T-cell (primary cell): ENCODE measurements at places on chromosomes 1 and 21.

- DNase-seq: no peak
These were observed 54.5 kb downstream of the UTP25 start for GRCh38 chr1:209882286-209882685.

- no peak for DNase-seq
These were observed 3.8 kb upstream of the FAM20B start for GRCh38 chr1:179021873-179022272.

- DNase-seq: no peak
These were observed 3.8 kb downstream of the ARV1 start for GRCh38 chr1:230982696-230983095.

DNA sequence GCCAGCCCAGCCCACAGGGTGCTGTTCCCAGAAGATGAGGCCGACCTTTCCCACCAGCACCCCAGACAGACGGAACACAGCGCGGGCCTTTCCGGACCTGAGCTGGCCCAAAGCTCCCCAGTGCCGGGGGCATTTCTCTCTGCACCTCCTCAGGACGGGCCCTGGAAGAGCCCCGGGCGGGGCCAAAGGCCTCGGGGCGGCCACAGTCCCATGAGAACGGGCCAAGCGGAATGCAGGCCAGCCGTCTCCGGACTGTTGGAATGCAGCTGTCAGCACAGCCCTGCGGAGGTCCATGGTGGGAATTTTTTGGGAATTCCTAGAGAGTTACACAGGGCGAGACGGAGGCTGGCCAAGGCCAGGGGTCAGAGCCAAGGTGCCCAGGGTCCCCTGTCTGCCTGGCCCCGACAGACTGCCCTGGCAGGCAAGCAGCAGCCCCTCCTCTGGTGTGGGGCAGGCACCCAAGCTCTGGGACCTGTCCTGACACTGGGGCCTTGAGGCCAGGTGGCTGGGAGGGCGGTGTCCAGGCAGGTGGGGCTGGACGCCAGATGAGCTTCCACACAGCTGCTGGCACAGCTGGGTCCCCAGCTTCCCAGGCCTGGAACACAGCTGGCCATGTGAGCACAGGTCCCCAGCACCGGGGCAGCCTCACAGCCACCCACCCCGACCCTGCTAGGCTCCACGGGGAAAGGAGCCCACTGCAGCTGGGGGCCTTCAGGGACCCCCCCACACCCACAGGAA lies 63.0 kb downstream of the MEGF6 start:
- DNase-seq: no peak

DNA sequence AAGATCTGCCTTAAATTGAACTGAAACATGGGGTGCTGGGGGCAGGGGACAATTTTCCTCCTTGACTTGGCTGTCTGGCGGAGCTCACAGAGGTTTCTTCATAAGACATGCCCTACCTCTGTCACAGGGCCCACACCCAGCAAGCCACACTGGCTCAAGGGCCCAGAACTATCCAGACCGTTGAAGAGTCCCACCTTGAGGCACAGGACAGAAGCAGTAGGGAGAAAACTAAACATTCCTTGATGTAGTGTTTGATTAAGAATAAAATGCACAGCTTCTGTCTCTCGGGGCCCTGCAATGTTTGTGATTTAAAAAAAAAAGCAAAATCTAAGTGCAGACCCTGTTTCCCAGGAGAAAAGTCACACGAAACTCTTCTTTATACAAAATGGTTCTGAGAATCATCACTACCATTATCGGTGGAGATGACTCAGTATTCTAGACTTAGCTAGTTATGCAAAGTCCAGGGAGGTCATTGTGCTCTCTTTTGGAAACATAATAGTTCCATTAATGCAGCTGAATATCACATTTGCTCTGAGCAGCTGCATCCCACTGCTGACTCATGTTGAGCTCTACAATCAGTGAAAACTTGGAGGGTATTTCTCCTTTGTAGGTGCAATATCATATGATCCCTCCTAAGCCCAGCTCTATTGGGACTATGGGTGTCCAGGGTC lies 53.6 kb upstream of the DIRAS3 start:
- no peak for DNase-seq

DNA sequence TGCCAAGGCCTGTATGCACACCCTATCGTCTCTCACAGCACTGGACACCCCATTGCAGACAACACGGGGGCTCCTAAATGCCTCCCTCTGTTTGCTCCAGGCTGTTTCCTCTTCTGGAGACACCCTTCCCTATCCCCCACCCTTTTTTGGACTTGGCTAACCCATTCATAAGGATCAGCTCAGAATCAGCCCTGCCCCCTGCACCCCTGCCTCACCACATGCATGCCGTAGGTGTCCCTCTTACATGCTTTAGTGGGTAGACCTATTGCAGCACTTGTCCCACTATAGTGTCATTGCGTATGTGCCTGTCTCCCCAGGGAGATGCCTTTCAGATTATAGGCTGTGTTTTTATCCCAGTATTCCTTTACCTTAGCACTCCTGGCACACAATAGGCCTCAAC lies 30.9 kb downstream of the OPTC start:
- DNase-seq: no peak

DNA sequence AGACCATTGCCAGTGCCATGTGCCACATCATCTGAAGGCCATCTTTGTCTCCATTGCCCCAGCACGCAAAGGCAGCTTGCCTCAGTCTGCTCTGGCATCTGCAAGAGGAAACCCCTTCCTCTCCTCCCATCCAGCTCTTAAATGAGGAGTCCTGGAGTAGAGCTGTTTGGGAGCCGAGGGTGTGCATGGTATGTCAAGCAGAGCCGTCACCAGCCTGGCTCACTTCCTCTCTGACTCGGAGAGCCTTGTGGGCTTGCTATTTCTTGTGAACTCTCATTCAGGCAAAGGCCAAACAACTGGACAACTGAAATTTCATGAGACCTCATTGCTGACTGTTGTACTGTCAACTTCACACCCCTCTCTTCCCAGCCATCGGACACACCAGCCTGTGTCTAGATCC lies 143.9 kb downstream of the SIPA1L2 start:
- no peak for DNase-seq

- DNase-seq: no peak
These were observed 233.2 kb upstream of the NR5A2 start for GRCh38 chr1:199794105-199794863.

- no peak for DNase-seq
These were observed 41.0 kb downstream of the CDC42 start for GRCh38 chr1:22093513-22093912.

- no peak for DNase-seq
These were observed 11.9 kb upstream of the RIPPLY3 start for GRCh38 chr21:36994501-36995158.

DNA sequence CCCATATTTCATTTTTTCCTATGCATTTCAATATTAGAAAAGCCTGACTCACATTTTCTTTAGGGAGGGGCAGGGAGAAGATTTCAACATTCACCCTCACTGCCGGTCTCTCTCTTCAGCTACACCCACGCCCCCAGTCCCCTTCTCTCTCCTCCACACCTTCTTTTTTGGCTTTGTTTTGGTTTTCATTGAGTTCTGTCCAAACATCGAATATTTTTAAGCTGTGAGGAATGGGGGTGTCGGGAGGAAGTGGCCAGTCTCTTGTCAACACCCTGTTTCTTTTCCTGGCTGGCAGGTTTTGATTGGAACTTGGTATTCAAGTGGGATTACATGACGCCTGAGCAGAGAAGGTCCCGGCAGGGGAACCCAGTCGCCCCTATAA lies 177.3 kb downstream of the PGBD5 start:
- no peak for DNase-seq

- no peak for DNase-seq
These were observed 244.6 kb upstream of the DMRTA2 start for GRCh38 chr1:50667710-50668356.

DNA sequence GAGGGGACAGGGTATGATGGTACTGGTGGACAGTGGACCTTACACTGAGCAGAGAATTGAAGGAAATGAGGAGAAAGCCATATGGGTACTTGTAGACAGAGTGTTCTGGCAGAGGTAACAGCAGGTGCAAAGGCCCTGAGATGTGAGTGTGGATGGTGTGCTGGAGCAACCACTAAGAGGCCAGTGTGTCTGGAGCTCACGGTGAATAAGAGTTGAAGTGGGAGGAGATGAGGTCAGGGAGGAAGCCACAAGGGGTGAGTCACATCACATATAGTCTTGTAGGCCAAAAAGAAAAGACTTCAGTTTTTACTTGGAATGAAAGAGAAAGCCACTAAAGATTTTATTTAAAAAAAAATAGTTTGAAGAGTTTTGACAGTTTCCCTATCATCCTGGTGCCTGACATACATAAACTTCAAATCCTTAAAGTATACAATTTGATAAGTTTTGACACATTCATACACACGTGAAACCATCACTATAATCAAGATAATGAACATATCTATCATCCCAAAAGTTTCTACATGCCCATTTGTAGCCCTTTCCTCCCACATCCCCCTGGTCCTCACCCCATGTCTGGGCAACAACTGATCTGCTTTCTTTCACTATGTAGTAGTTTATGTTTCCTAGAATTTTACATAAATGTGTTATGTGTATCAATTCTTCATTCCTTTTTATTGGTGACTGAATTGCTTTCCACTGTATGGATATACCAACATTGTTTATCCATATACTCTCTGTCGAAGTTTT lies 148.4 kb downstream of the GPATCH2 start:
- DNase-seq: no peak

- DNase-seq: no peak
These were observed 106.6 kb upstream of the VAV3 start for GRCh38 chr1:108071601-108072000.

DNA sequence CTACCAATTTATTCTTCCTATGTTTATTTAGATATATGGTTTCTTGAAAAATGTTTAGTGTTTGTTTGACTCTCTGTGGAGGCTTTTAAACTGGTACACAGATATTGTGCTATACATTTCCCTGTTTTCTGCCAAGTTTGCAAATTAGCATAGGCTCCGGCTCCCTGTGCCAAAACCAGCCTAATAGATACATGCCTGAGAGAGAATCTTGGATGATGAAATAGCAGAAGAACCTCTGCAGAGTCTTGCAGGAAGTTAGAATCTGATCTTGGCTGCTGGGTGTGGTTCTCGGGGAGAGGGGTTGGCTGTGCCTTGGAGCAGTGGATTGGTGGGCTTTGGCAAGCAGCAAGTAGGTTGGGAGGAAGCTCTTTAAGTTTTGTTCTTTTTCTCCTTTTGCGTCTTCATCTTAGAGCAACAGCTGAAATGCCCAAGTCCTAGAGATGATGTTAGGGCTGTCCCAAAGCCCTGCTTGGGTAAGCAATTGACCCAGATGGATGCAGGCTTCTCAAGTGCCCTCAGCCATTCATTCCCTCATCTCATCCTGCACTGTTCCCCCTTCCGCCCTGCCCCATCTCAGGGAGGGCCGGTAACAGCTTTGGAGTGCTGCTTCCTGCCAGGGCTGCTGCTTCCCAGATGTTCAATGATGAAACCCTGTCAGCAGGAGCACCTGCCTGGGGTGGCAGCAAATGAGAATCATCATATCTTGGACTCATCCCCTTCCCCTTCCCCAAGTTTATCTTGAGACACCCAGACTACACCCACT lies 9.3 kb downstream of the PLA2G2A start:
- no peak for DNase-seq

- DNase-seq: no peak
These were observed 144.8 kb upstream of the VANGL1 start for GRCh38 chr1:115496904-115497527.

GRCh38 chr1:47495176-47495713 lies 57.4 kb downstream of the FOXD2 start:
- no peak for DNase-seq

DNA sequence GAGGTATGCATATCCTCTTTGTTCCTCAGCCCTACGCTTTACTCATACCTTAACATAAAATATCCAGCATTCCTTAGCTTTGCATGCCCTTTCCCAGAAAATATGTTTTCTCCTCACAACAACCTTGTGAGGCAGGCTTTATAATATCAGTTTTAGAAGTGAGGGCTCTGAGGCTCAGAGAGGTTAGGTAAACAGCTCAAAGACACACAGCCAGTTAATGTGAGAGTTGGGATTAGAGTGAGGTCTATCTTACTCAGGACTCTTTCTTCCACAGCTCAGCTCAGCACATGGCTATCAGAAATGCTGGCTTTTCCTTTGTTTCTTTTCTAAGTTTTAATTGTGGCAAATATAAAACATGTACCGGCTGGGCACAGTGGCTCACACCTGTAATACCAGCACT lies 27.9 kb downstream of the CSF1 start:
- DNase-seq: no peak

- peak; percentile 23 for DNase-seq
These were observed at the start of gene BMP8B for GRCh38 chr1:39788758-39789570. Gene BMP8B, minus strand, starts transcription at chr1:39788865. Its CDS starts 380 bp downstream, at chr1:39788485.

DNA sequence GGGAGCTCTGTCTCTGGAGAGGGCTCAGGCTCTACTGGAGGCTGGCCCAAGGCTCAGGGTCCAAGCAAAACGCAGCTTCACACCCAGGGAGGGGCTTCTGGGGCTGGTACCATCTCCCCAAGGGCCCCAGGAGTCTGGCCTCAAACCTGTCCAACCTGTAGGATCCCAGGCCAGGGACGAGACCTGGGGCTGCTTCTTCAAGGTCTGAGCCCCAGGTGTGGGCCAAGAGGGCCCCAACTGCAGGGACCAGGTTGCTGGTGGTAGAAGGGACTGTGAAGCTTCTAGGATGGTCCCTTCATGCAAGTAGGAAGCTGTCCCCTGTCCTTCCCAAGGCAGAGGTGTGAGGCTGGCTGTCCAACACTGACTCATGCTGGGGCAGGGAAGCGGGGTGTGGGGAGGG lies 7.8 kb upstream of the MMEL1 start:
- no peak for DNase-seq

DNA sequence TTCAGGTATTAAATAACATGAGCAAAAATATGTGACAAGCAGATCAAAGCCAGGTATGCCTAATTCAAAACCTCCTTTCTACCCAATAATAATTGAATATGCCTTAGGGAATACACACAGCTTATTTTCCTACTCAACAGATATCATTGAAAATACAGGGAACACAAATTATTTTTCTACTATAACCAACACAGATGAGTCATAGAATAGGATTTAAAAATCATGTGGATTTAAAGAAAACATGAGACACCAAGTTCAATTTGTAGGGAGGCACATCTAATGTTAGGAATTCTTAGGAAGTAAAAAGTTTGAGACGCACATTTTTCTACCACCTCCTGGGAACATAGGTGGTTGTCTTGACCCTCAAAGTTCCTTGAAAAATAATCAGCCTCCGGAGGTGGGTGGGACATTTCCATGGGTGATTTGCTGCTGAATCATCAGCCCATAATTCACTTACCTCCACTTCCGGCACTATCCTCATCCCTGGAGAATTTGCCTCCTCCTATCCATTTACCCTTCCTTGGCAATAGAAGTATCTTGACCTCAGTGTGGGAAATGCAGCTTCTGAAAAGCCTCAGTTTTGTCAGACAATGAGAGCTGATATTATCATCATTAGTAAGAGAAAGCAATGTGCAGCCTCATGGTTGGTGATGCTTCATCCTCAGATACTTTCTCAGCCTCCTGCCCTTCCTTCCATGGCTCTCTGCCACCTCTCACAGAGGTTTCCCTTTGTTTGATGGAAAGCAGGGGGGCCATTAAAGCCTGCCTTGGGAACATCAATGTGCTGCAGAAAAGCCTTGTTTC lies 33.5 kb upstream of the RGS4 start:
- no peak for DNase-seq

DNA sequence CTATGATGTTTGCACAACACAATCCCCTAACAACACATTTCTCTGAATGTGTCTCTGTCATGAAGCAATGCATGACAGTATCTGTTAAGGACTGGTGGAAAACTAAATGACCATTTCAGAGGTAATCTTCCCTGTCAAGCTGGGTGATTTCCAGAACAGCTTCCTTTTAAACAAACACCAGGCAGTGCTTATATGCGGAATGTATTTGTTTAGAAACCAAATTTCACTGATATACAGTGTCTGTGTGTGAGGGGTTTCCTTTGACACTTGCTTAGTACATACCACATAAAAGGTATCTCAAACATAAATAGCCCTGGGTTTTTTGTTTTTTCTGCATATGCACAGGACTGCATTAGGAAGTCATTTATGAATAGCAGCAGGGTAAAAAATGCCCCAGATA lies 95.6 kb downstream of the TGFBR3 start:
- no peak for DNase-seq
